ENCODE measurements at places on chromosomes 6 and 20. TPM values are rescaled to one million over a fixed set of nuclear protein-coding genes. Genes with fewer than 3 reads are reported as not detected.

DNA sequence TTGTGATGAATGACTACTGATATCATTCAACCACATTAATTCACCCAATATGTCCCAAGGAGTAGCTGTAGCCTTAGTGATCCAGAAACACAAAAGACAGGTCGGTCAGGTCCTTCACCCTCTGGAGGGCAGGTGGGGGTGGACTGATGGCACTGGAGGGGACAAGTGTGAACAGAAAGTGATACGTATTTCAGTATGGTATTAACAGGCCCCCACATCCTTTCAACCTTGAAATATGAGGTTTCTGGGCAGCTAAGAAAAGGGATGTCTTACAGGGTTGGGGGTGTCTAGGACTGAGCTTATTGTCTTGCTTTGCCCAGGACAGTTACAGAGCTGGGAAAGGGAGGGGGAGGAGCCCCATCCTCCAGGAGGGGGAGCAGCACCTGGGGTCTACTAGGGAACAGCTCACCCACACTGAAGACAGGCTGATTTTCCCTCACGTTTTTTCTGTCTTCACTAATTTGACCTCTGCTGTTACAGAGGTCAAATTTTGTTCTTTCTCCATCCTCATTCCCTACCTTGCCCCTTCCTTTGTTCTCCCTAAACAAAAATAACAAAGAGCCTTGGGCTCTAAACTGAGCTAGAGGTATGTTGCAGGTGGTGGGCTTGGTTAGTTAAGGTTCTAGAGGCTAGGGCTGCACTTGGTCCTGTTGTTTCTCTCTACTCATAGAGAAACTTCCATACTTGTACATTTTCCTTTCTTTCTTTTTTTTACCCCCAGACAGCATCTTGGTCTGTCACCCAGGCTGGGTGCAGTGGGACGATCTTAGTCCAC lies 38.0 kb upstream of the EEF1A1 start:
- DNase-seq, result no peak

DNA sequence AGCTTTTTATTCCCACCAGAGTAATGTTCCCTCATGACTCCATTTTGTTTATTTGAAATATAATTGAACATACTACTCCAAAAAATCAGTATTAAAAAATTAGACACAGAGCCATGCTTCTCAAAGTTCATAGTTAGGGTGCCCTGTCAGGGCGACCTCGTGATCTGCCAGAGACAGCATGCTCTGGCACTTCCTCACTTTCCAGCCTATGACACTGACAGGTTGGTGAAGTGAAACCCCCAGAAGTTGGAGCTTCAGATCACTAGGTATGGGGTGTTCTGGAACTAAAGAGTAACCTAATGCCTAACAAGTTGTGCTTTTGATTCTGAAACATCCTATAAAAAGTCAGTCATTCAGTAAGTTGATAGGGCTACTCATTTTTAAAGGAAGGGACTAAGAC lies 93.0 kb downstream of the TBC1D7 start:
- no peak for DNase-seq

DNA sequence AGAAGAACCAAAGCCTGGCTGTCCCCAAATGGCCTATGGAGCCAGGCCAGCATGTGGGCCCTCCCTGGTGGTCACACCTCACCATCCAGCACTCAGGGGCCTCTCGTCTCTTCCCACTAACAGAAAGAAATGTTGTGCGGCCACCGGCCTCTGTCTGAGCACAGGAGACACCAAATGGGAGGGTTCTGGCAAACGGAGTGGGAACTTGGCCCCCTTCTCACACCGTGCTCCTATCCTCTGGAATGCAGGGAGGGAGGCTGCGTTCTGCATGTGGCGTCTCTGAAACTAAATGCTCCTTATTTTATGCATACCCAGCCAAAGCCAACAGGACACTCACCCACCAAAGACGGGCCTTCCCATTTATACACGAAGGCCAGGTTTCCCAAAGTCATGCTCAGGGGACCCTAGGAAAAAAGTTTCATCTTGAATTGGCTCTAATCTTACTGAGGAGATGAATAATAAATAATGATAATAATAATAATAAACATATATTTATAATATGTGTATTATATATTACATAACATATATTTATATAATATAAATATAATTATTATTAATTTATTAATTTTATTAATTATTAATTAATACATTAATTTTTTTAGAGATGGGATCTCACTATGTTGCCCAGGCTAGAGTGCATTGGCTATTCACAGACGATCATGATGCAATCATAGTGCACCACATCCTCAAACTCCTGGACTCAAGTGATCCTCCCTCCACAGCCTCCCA lies 102.4 kb downstream of the FOXF2 start:
- DNase-seq, result no peak

- DNase-seq, result peak; percentile 24
These were observed 28.2 kb upstream of the PLAGL1 start for GRCh38 chr6:144036064-144036834.

DNA sequence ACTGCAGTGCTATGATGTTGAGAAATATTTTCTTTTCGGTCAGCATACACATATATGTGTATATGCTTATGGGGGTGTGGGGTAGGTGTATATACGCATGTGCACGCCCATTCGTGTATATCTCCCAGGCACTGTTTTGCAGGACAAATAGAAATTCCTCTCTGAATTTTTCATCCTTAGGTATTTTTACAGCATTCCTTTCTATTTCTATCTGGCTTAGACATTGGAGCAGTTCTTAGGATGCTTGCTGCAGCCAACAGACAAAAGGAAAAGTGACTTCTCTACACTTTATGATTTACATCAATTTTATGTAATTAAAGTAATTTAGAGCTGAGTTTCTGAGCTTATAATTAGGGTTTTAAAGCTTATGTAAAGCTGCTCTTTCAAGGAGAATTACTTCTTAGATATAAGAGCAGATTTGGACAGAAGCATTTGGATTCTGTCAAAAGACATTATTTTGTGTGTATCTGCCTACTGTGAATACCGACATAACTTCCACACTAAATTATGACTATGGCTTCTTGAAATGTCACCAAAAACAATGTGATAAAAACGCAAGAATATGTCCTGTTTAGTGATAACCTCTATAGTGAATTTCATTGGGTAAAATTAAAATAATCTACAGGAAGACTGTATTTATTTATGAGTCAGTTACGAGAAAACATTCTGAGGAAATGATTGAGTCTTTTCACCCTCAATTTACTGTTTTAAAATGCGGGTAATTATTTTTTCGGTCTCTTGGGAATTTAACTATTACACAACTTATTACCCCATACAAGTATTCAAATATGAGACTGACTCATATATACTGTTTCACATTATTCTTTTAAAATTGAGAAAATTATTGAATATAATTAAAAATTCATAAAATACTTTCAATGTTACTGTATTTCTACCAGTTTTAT lies 21.3 kb upstream of the CEP43 start:
- no peak for DNase-seq

GRCh38 chr6:149317644-149318571 lies at the start of gene TAB2:
Gene TAB2, plus strand, starts transcription at chr6:149317712. Its CDS starts 52,286 bp downstream, at chr6:149369998.
- peak; percentile 1 for DNase-seq

DNA sequence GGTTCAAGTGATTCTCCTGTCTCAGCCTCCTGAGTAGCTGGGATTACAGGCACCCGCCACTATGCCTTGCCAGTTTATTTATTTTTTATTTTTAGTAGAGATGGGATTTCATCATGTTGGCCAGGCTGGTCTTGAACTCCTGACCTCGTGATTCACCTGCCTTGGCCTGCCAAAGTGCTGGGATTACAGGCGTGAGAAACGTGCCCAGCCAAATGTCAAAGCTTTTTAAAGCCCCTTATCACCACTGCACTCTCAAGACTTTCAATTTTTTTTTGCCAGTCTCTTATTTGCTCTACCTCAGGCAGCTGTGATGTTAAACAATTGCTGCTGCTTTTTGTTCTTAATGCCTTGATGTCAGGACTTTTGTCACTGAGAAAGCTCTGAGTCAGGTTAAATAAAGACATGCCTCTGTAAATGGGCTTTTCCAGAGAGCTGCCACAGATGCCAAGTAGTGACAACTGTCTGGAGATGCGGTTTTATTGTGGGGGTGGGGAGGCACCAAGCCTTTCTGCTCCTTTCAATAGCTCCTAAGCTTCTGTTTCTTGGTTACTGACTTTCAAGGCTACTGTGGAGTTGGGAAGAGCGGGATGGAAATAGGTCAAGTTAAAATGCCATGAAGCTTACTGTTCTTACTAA lies 29.2 kb downstream of the RSPH3 start:
- no peak for DNase-seq

- DNase-seq, result peak; percentile 76
These were observed 33.4 kb upstream of the ZMYND8 start for GRCh38 chr20:47389867-47390347.

DNA sequence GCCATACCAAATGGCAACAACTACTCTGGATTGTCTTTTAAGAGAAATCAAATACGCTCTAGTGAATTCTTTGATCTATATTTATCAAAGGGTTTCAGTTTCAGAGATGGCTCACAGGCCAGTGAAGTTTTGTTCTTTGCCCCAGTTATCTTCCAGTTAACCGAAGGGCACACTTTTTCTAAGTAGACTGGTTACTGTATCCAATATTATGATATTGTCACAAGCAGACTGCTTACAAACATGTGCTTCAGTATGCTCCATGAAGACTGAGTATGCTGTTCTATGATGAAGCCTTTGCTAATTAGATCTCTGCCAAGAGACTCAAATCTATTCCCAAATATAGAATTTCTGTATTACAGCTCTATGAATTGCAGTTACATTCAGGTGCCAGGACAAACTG lies 181.1 kb downstream of the REV3L start:
- no peak for DNase-seq

DNA sequence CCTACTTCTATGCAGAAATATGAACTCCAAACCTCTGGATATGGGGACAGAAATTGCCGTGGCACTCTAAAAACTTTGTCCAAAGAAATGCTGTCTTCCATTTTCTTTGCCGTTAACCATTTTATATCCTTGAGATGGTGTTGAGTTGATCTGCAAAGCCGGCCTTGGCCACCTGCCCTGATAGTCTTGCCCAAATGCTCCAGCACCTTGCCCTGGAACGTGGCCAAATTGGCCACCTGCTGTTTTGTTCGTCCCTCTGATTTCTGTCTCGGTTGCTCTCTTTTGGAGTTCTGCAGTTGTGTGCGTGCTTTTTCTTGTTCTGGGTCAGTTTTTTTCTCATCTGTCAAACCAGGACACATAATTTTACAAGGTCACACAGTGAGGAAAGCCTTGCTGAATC lies 239.7 kb upstream of the GMDS start:
- DNase-seq, result no peak

DNA sequence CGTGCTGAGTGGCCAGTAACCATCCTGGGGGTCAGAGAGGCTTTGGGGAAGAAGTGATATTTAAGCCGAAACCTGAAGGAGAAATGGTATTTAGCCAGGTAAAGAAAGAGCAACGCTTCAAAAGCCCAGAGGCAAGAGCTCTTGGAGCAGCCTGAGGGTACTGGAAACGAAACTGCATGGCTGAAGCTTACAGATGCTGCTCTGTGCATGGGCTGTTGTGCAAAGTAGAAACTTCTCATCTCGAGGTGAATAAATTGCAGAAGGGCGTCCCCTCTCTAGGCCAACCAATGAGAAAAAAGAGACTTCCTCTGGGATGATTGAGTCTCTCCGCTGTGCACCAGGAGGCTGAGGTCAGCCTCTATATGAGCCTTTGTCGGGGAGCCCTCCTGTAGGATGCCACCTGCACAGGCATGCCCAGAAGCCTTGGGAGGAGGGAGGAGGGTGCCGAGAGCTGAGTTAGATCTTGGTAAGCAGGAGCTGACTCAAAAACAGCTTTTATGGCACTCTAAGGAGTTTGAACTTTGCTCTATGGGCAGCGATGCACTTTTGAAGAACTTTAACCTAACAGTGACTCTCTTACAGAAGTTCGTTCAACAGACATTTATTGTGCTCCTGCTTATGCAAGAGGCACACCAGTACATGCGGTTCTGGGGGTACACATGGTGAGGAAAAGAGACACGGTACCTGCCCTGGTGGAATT lies 61.6 kb upstream of the EDN1 start:
- no peak for DNase-seq

DNA sequence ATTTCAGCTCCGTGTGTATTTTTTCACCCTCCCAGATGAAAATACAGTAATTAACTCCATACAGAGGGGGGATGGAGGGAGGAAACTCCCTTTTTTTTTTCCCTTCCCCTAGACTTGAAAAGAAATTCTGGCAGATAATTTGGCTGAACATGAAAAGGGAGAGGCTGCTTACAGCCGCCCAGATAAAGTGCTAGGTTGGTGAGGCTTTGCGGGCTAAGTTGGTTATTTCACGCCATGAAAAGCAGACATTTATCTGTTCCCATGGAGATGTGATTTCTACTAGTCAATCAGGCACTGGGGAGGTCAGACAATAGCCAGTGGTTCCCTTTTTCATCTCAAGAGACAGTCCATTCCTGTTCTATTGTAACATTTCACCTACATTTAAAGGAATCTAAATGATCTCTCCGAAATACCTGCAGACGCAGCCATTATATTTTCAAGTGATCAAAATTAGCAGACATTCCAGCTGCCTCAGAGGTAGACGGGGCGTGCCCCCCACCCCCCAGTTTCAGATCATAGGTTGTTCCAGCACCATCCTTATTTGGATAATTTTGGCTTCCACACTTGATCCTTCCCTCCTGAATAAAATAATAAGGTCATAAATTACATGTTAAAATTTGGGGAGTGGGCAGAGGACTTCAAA lies 143.9 kb upstream of the ZNF217 start:
- DNase-seq, result no peak

DNA sequence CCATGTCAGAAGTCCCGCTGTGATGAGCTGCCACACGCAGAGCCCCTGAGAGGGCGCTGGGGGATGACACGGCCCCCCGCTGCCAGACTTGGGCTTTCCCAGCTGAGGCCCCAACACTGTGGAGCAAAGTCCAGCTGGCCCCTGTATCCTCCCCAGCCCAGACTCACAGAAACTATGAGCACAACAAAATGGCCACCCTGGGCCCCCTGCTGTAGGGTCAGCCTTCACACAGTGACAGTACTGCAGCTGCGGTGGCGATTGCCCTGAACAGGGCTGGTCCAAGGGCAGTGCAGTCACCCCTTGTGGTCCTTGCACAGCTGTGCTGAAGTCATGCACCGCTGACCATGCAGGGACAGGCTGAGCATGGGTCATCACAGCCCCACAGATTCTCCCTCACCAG lies 78.2 kb upstream of the CST7 start:
- DNase-seq, result no peak

- DNase-seq, result no peak
These were observed 112.8 kb downstream of the LINC00237 start for GRCh38 chr20:20993372-20993771.

Gene SKIC2
- 28.3 TPM for total RNA-seq

Gene ZSCAN12
- 1.8 TPM for total RNA-seq

Gene CCN2
- total RNA-seq, result 3.1 TPM

Gene MTFR2
- 2.7 TPM for total RNA-seq

Gene BAG2
- total RNA-seq, result 7.7 TPM

Gene ESR1
- 0.26 TPM for total RNA-seq

Gene SLC26A8
- total RNA-seq, result not detected

Measured in SK-MEL-5 (cell line).